ENCODE measurements at places on chromosomes 6 and 20.

DNA sequence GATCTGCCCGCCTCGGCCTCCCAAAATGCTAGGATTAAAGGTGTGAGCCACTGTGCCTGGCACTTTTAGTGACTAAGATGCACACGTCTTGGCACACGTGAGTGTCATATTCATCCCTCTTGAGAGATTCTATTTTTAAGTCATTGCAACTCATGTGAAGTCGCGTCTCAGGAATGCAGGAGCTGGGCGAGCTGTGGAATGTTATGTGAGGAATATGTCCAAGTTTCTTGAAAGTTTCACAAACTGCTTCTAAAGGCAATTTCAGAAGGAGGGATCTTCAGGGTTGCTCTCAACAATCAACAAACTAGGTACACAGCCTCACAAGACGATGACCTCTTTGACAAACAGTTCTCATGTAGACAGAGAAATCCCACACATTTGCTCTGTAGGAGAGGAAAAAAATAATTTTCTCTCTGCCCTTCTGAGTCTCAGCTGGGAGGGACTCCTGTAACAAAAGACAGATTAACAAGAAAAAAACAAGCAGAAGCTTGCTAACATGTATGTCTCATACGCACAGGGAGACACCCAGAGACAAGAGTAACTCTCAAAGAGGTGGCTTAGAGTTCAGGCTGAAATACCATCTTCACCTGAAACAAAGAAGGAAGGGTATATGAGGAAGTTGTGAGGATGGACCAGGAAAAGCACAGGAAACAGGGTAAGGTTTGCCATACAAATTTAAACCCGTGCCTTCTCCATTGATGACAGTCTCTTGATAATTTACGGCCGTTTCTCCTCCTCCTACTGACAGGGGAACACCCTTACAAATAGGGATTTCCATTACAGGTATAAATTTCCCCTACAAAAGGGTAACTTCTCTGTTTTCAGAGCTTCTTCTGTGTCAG lies 45.3 kb upstream of the FAM50B start:
- no peak for DNase-seq

DNA sequence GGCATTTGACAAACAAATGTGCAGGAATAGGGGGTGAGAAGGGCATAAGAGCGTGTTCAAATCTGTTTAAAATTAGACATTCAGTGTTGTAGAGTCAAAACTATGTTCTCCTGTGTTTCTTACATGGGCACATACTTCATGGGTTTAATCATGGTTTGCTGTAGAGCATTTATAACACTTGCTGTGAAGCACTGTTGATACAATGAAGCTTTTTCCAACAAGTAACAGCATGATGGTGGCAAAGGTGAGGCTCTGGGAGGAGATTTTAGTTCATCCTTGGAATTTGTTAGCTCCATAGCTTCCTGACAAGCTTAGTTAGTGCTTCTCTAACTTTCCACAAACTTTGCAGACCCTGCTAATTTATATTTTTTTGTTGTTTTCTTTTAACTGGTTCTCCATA lies 900.7 kb downstream of the TFAP2A start:
- DNase-seq, result no peak

DNA sequence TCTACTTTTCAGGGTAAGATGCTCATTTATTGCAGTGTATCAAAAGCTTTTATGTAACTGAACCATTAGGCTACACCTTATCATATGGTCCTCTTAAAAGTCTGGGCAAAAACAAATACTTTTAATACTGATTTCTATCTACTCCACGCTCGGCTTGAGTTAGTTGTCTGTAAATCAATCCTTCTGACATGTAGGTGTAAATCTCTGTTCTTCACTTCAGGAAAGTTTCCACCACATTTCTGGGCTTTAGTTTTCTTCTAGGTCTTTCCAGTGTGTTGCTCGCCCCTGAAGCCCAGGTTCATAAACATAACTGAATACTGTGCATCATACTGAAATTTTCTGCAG lies 89.2 kb upstream of the RNF217 start:
- no peak for DNase-seq

- DNase-seq, result no peak
Measured at GRCh38 chr6:31581434-31582229, 592 bp downstream of the LTB start.

- DNase-seq, result no peak
Measured at GRCh38 chr6:33316603-33317418, 733 bp downstream of the ZBTB22 start.

DNA sequence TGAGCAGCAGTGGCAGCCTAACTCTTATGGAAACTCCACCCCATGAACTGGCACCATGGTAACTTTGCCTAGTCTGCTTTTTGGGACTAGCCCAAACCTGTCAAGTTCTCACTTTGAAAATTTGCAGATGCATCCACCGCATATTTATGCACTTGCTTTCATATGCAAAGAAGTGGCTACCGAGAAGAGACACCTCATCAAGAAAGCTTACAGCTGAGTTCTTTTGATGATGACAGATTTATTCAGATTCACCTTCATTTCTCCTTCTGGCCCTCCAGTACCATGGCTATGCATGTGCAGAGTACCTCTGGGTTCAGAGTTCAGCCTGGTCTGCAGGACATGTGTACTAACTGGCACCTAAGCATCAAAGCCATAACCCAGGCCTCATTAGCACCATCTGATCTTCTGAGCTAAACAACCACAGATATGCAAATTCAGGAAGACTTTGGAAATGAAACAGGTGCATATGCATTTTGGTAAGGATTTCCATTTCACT lies 154.3 kb upstream of the TENT5A start:
- no peak for DNase-seq
